ENCODE measurements at places on chromosomes 12 and 14.
A peak's percentile ranks its signal among the peaks of the same experiment; 100 is the strongest.

GRCh38 chr12:21276826-21277225 lies 57.9 kb downstream of the SLCO1A2 start:
- DNase-seq = no peak

- no peak for DNase-seq
Observed at GRCh38 chr14:100102156-100102785, 37.0 kb downstream of the EVL start.

GRCh38 chr14:102096569-102097188 lies 9.8 kb upstream of the HSP90AA1 start:
- peak; percentile 79 for DNase-seq

DNA sequence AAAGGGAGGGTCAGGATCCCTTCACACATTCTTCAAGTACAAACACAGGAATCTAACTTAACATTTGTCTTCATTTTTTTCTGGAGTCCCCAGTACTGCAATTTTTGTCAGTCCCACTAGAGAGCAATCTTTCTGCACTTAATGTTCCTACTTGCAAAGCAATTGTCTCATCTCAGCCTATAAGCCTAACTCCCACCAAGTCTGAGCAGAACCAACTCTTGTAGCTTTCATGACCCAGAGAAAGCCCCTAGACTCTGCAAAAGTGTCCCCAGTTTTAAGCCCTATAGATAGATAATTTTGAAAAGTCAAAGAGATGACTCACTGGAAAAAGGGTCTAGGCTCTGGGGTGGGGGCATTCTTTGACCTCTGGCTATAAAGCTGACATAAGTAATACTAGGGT lies 1.8 kb upstream of the ZBTB39 start:
- peak; percentile 60 for DNase-seq

Measured in fibroblast of skin of abdomen (primary cell).